OCI-M1 (cell line): ENCODE measurements at places on chromosomes 13 and 19.

GRCh38 chr13:28679628-28680027 lies 20.7 kb downstream of the POMP start:
- peak; percentile 14 for DNase-seq

- DNase-seq, result no peak
Measured at GRCh38 chr19:567296-567900, 5.0 kb upstream of the BSG start.

DNA sequence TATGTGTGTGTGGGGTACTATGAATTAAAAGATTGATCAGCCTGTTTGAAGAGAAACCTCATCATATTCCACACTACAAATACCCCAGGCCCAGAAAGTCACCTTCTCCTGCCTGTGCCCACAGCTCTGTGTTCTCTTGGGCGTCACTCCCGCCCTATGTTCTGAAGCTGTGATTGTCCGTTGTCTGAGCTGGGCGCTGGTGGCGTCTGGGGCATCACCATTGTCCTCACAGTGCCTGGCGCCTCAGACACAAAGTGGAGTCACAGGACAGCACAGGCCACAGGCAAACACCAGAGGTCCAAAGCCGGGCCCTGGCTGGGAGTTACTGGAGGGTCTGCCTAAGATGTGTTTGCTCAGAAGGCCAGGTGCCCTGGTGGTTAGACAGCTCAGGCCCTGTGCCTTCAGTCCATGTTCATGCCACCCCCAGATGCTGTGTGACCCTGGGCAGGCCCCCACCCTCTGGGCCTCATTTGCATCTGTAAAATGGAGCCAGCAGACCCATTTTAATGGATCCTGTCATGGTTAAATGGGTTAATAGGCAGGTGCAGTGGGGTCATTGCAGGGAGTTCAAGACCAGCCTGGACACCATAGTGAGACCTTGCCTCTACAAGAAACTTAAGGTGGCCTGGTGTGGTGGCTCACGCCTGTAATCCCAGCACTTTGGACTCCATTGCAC lies 34.5 kb downstream of the DNM2 start:
- no peak for DNase-seq

DNA sequence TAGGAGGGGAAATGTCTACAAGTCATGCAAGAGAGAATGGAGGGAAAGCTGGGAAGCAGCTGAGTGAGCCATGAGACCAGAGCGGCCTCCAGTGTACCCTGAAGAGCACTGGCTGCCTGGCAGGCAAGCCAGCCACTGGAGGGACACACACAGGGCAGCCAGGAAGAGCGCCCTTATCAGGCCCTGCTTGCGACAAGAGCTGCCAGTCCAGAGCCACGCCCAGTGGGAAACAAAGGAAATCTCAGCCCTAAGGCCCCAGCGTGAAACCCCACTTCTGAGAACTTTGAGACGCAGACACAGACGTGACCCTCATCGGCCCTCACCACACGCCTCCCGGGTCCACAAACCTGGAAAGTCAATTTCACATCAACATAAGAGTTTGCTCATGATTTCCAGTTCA lies 105.0 kb downstream of the STK24 start:
- DNase-seq, result no peak

DNA sequence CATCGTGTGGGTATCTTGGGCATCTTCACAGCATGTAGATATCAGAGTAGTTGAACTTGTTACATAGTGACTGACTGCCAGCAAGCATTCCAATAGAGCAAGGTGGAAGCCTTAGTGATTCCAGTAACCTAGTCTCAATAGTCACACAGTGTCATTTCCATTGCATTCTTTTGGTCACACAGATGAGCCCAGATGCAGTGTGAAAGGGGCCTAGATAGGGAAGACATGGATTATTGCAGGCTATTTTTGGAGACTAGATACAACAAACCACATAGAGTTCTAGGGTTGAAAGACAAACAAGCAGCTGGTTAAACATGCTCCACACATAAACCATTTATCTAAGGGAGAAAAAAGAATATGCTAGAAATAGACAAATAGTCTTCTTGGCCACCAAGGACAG lies 553.5 kb downstream of the DCT start:
- no peak for DNase-seq

DNA sequence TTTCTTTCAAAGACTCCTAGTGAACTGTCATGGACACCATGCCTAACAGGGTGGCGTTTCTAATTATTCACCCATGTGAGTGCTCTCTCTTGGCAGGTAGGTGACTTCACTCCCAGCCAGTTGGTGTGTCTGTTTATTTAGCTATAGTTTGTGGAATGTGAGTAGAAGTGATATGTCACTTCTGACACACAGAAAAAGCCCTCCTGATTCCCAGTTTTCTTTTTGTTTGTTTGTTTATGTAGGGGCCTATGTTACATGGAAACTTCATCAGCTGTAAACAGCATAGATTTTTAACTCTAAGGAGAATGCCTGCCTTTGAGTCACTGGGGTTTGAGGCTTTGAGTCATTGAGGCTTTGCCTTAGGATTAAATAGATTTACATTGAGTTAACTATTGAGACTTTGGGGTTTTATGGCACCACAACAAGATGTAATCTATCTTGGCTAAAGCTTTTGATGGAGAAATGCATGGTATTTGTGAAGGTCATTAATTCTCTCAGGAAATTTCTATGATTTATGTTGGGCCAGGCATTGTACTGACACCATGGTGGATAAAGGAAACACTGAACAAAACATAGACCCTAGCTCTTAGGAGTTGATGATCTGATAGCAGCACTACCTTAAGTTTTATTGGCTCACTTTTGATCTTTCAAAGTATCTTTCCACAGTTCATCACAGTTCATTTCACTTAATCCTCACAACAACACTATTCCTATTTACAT lies 45.3 kb downstream of the UFM1 start:
- DNase-seq, result no peak

- no peak for DNase-seq
Measured at GRCh38 chr13:45521297-45521696, 56.6 kb downstream of the COG3 start.

- DNase-seq, result no peak
Measured at GRCh38 chr13:92537471-92537870, 689.1 kb upstream of the GPC6 start.

DNA sequence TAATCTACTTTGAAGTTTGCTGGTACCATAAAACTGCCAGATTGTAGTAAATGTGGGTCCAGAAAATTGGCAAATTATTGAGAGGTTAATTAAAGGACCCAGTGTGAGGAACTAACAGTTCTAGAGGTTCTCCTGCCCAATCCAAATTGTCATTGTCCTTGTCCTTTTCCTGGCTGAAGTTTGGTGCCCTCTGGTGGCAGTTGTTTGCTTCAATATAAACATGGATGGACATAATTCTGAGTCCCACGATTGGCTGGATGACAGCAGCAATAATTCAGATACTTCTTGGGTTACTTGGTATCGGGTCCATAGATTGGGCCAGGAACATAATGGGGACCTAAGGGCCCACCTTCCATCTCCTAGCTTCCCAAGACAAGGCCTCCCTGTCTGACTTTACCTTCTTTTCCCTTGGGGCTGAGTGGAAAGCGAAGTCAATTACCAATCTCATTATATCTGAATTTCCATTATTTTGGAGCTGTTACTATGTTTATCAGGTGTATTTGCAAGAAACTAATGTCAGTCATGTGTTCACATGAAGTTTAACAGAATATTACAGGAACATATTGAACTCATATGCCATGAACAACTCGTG lies 33.8 kb upstream of the GARRE1 start:
- DNase-seq, result peak; percentile 86

DNA sequence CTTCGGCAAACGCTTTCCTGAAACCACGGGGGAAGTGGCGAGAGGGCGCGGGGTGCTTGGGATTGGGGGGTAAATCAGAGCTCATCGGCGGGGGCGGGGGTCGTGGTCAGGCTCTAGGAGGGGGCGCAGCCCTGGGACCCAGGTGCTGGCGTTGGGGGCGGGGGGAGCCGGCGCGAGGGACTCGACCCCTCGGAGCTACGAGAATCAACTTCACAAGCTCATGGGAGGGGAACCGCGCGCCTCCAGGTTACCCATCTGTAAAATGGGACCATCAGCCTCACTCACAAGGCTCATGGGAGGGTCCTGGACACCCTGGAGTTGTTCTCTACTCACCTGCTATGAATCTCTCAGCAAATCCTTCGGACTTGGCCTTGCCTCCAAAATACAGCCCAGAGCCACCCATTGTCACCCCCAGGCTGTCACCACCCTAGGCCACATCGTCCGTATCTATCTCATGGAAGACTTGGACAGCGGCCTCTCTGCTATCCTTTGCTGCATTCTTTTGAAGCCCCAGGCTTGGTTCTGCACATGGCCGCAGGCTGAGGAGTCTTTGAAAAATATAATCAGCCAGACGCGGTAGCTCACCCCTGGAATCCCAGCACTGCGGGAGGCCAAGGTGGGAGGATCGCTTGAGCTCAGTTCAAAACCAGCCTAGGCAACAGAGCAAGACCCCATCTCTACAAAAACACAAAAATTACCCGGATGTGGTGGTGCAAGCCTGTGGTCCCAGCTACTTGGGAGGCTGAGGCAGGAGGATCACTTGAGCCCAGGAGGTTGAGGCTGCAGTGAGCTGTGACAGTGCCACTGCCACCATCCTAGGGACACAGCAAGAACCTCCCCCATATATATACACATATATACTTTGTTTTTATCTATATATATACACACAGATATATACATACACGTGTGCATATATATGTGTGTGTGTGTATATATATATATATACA lies 939 bp upstream of the RANBP3 start:
- DNase-seq, result no peak
